Mesangial cell (primary cell): ENCODE measurements at places on chromosomes 13 and 19. TPM values are rescaled to one million over a fixed set of nuclear protein-coding genes. Genes with fewer than 3 reads are reported as not detected.

IGFL1 gene
- total RNA-seq = not detected in 2 replicates

VSIG10L gene
- 0.33 and 0.76 TPM in 2 replicates for total RNA-seq

GJB6 gene
- 0.16 TPM in 1 of 2 replicates, not detected in the other for total RNA-seq

B3GNT8 gene
- total RNA-seq = 1.5 and 3.9 TPM in 2 replicates

S1PR2 gene
- total RNA-seq = 2.8 and 6.2 TPM in 2 replicates

CEACAM1 gene
- total RNA-seq = 0.13 TPM in 1 of 2 replicates, not detected in the other

PROZ gene
- not detected in 2 replicates for total RNA-seq

KIR2DL1 gene
- not detected in 2 replicates for total RNA-seq

OBI1 gene
- total RNA-seq = 4.6 and 6.7 TPM in 2 replicates

KRTDAP gene
- not detected in 2 replicates for total RNA-seq

PLPPR2 gene
- total RNA-seq = 6.2 and 18.5 TPM in 2 replicates

TMEM86B gene
- total RNA-seq = 2.4 TPM in 2 replicates

MIPEP gene
- 16.1 and 18.4 TPM in 2 replicates for total RNA-seq

VSTM1 gene
- not detected in 2 replicates for total RNA-seq

MEIOSIN gene
- not detected in 2 replicates for total RNA-seq

ZNF154 gene
- total RNA-seq = 0.98 and 2.2 TPM in 2 replicates

LGI4 gene
- 0.49 TPM in 1 of 2 replicates, not detected in the other for total RNA-seq

CFAP97D2 gene
- not detected in 2 replicates for total RNA-seq

EXOSC5 gene
- total RNA-seq = 18.9 and 25.3 TPM in 2 replicates

WDR88 gene
- total RNA-seq = not detected in 2 replicates

CFD gene
- 0.81 and 7.0 TPM in 2 replicates for total RNA-seq

SLC5A5 gene
- not detected in 2 replicates for total RNA-seq

BCAM gene
- total RNA-seq = 8.5 and 205 TPM in 2 replicates

LHB gene
- total RNA-seq = 0.49 and 0.76 TPM in 2 replicates

SHISA2 gene
- 88.2 and 119 TPM in 2 replicates for total RNA-seq

ICAM5 gene
- 0.16 and 0.63 TPM in 2 replicates for total RNA-seq

STARD13 gene
- total RNA-seq = 14.3 and 17.1 TPM in 2 replicates

KLK8 gene
- total RNA-seq = not detected in 2 replicates

HCST gene
- 0.38 TPM in 1 of 2 replicates, not detected in the other for total RNA-seq

PPM1N gene
- 1.0 TPM in 1 of 2 replicates, not detected in the other for total RNA-seq

AXL gene
- 356 and 367 TPM in 2 replicates for total RNA-seq
